ENCODE measurements at places on chromosomes 7 and 10.
A peak's percentile ranks its signal among the peaks of the same experiment; 100 is the strongest.

DNA sequence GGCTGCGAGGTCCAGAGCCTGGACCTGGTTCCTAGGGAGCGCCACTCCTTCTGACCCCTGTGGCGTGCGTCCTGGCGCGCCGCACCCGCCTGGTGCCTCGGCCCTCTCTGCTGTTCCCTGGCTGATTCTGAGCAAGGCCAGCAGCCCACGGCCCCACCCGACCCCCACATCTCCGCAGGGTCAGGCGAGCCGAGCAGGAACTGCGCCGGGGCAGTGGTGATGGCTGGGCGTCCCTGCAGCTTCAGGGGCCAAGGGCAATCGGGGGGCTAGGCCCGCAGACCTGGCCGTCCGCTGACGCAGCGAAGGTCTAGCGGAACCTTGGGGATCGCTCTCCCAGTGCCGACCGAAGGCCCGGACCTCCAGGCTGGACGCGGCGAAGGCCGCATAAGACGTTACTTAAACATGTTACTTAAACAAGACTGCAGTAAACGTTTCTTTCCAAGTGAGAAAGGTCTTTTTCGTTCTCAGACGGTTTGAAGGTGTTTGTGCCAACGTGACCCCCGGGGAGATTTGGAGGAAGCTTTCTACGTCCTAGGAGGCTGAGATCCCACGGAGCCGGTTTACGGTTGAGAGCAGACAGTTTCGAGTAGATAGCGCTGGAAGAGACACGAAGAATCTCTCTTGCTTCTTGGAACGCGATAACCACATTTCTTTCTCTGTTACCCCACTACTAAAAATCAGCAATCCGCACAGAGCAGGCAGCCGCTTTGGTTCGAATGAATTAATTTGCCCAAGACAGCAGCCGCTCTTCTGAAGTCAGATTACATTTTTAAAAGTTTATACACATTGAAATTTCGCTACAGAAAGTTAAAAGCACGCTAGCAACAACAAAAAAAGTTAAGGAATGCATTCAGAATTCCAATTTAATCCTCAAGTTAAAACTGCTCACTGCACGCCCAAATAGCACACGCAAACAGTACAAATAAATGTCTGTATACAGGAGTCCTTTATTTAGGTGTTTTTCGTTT lies 4.9 kb upstream of the NKX2-3 start:
- no peak for DNase-seq

- no peak for DNase-seq
Measured at GRCh38 chr7:22601003-22601402, 101.0 kb upstream of the STEAP1B start.

- no peak for DNase-seq
Measured at GRCh38 chr7:155348806-155349205, 51.1 kb downstream of the INSIG1 start.

- DNase-seq: no peak
Measured at GRCh38 chr10:109205929-109206585, 717.3 kb downstream of the XPNPEP1 start.

DNA sequence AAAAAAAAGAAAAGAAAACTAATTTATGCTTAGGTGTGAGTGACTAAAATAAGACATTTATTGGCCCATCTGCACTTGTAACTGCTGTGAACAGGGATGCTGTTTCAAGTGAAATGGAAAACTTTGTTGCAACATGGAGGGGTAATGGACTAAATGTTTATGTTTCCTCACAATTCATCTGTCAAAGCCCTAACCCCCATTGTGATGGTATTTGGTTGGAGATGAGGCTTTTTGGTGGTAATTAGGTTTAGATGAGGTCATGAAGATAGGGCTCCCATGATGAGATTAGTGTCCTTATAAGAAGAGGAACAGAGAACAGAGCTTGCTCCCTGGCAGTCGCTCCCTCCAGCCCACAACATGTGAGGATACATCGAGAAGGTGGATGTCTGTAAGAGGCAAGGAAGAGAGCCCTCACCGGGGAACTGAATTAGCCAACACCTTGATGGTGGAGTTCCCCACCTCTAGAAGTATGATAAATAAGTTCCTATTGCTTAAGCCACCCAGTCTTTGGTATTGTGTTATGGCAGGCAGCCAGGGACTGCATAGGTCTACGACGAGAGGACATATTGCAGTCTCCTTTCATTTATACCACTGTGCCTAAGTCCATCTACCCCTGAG lies 28.6 kb upstream of the VCL start:
- no peak for DNase-seq

DNA sequence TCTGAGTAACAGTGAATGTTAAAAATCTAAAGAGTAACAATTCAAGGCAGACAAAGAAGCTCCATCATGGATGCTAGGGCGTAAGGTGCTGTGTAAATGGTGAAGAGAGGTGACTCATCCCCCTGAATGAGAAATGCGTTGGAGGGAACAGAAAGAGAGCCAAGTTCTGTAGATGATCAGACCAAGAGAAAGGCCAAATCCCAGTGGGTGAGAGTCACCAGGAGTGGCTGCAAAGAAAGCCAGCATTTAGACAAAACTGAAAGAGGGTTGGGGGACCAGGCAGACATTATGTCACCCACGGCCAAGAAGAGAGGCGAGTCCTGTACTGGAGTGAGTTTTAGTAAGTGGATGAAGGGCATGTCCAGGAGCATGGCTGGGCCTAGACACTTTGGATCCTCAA lies 153.1 kb downstream of the TRIL start:
- DNase-seq: no peak

GRCh38 chr7:122883049-122883680 lies 3.1 kb downstream of the CADPS2 start:
- DNase-seq: no peak

GRCh38 chr7:111860248-111860647 lies 298.0 kb upstream of the IMMP2L start:
- DNase-seq: no peak

DNA sequence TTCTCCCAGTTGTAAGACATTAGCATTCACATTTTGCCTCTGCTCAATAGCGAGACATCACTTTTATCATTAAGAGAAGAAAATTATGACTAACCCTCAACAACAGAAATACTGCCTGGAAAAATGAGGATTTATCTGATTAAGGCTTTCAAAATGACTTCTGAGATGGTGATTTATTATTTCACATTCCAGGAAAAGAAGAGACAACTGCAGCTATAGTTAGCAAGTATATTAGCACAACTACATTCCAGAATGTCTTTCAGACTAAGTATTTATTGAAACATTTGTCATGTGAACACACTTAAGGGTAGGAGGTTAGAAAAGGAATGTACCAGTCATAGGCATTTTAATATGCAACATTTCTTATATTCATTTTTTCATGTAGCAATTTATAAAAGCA lies 162.0 kb downstream of the IQUB start:
- DNase-seq: no peak

DNA sequence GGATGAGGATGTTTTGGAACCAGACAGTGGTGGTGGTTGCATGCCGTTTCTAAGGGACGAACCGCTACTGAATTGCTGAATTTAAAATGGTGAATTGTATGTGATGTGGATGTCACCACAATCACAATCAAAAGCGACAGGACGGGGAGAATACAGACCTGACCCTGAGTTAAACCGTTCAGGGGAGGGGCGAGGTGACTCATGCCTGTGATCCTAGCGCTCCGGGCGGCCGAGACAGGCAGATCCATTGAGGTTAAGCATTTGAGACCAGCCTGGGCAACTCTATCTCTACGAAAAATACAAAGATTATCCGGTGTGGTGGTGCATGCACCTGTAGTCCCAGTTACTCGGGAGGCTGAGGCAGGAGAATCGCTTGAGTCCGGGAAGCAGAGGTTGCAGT lies 46.4 kb downstream of the UNCX start:
- DNase-seq: no peak

DNA sequence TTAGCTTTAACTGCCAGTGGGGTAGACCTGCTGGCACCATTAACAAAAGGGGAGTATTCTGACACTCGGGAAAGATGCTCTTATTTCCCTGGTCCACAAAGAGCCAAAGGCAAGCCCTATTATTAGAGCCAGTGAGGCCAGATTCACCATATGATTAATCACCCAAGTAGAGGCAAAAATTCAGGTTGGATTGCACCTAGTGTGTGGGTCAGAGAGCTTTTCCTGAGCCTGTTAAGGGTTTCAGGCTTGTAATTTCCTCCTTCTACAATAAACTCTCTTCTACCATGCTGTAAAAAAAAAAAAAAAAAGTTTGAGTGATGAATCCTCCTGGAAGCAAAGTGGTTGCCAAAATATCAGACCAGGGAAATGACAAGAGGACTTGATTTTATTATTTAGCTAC lies 163.5 kb downstream of the MBL2 start:
- DNase-seq: no peak

- no peak for DNase-seq
Measured at GRCh38 chr10:114301177-114301576, 62.1 kb downstream of the VWA2 start.

DNA sequence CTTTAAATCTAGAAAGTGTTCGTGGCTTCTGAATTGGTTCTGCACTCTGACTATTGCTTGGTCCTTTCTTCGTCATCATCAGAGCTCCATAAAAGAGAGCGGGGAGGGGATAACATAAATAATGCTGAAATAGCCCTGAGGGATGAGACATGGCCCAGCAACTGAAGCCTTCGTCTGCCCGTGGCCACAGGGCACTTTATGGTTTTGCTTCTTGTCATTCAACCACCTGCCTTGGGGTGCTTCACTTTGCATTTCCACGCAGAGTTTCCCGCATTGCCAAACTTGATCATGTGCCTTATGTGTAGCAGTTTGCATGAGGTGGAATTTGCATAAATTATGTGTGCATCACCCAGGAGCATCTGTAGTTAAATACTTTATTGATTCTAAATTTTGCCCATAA lies 15.9 kb downstream of the GSTO2 start:
- DNase-seq: no peak

GRCh38 chr10:22491480-22491879 lies 146.2 kb downstream of the SPAG6 start:
- DNase-seq: peak; percentile 24

- no peak for DNase-seq
Measured at GRCh38 chr10:14016931-14017333, 313.8 kb downstream of the FRMD4A start.

DNA sequence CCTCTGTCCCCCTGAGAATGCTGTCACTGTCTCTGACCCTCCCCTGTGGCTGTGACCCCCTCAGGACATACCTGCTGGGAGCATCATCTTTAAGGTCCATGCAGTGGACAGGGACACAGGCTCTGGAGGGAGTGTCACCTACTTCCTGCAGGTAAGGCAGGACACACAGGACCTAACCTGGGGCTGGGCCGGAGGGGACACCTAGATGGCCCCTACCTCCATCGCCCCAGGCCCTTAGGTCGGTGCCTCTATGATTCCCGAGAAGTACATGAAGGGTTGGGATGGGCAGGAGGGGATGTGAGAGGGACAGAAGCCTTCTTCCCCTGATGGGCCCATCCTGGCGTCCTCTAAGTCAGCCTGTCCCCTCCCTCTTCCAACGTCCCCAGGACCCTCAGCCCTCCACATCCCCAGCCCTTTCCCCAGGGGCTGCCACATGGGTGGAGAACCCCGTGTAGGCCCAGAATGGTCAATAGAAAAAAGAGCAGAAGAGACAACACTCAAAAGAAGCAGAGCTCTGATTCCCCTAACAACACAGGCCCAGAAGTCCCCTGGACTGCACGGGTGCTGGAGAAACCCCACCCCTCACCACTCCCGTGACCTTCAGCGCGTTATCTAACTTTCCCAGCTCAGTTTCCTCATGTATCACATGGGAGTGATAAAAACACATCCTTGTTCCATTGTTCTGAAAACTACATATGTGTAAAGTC lies 6.4 kb downstream of the CDHR1 start:
- DNase-seq: no peak

GRCh38 chr7:127715901-127716300 lies 63.9 kb downstream of the SND1 start:
- no peak for DNase-seq

GRCh38 chr7:82049442-82049841 lies 279.6 kb upstream of the HGF start:
- no peak for DNase-seq

DNA sequence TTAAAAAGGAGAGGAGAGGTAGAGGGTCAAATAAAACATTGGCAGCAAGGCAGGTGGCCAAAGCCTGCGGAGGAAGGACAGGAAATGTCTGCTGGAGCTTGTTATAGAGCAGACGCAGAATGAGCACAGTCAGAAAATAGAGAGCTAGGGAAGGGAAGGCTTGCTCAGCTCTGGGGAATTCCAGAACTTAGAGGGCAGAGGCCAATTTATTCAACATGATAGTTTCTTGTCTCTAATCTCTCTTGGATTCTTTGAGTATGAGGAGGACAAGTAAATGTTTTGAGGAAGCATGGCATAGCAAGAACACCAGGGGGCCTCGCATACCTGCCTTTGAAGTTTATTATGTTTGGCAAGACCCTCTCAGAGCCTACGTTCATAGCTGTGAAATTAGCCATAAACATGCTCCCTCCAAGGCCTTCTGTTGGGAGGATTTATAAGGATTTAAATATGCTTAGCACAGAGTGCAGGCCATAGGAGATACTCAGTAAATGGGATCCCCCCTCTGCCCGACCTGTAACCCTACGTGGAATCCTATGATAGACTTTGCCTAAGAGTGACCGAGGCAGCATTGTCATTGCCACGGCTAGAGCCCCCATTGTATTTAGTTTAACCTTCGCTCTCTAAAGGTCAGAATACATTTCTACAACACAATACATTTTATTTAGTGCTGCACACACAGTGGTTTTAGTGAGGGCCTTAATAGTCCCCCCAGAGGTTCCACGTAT lies 293.9 kb downstream of the CCDC3 start:
- no peak for DNase-seq

- no peak for DNase-seq
Measured at GRCh38 chr7:159097661-159098423, 46.8 kb downstream of the VIPR2 start.

DNA sequence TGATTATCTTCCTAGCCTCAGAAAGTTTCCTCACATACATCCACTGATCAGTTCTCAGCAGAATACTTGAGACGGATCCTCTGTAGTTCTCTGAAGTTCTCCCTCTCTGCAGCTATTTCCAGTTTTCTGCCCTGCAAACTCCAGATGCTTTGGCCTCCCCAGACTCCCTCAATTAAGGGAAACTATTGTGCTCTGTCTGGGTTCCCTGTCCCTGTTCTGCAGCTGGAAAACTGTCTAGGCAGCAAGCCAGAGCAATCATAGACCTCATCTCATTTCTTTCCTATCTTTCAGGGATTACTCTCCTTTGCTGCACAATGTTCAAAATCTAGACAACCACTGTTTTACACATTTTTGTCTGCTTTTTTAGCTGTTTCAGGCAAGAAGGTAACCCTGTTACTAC lies 9.2 kb downstream of the MICU1 start:
- DNase-seq: no peak

DNA sequence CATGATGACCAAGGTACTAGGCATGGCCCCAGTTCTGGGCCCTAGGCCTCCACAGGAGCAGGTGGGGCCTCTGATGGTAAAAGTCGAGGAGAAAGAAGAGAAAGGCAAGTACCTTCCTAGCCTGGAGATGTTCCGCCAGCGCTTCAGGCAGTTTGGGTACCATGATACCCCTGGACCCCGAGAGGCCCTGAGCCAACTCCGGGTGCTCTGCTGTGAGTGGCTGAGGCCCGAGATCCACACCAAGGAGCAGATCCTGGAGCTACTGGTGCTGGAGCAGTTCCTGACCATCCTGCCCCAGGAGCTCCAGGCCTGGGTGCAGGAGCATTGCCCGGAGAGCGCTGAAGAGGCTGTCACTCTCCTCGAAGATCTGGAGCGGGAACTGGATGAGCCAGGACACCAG lies 7.4 kb downstream of the ZSCAN21 start:
- no peak for DNase-seq

- no peak for DNase-seq
Measured at GRCh38 chr7:37216156-37216852, 232.4 kb downstream of the ELMO1 start.

Data from amygdala (tissue), 56 donors.